ENCODE measurements at places on chromosomes 1 and 21.
A peak's percentile ranks its signal among the peaks of the same experiment; 100 is the strongest.

DNA sequence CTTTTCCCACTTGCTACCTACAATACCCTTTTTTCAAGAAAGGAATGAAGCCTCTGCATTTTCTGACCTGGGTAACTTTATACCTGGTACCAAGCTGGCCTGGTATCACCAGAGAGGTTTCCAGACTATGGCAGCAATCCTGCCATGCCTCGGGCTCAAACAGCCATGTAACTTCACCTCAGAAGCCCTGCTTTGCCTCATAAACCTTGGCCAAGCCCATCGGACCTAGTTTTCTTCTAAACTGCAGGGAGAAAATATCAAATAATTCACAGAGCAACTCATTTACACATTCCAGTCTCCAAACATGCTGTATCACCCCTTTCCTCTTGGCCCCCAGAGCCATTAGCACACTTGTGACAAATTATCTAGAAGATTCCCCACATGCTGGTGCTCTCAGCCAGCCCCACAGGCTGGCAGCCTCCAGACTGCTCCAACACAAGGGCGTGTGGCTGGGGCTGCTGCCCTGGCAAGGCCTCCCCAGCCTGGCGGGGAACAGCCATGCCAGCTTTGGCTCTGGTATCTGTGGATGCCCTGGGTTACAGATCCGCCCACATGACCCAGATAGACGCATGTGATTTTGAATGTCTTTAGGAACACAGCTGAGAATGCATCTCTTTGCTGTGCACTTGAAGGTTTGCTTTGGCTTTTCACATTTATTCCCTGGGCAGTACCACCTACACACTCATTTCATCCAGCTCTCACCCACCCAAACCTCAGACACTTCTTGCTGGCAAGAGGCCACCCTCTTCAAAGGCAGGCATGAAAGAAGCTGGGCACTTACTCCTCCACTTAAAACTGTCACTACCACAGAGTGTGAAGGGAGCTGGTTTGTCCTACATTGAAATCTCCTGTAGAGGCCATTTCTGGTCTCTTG is 70.0 kb upstream of the BCAR3 start:
- H3K4me3 ChIP-seq: no peak overlapping the region
- no peaks in the 10 kb centered on the region for H3K36me3 ChIP-seq
- H3K27me3 ChIP-seq: no peaks in the 10 kb centered on the region

- no peak overlapping the region for H3K27ac ChIP-seq
- peaks cover 8% of the 10 kb centered on the region for H3K36me3 ChIP-seq
- no peaks in the 10 kb centered on the region for H3K27me3 ChIP-seq
- no peaks in the 10 kb centered on the region for H3K4me1 ChIP-seq
These were observed 14.1 kb downstream of the DYRK3 start for GRCh38 chr1:206649261-206649921.

DNA sequence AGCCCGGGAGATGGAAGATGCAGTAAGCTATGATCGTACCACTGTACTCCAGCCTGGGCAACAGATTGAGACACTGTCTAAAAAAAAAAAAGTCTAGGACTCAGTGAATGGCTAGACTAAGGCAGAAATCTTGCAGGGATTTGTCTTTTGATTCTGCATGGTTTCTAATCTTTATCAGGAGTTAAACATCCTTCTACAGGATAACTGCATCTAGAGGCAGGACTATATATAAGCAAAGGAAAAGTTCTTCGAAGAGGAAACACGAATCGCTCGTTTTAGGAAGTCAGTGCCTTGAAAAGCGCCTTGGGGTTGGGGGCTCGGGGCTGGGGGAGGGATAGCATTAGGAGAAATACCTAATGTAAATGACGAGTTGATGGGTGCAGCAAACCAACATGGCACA is 602 bp upstream of the UFC1 start:
- no peaks in the 10 kb centered on the region for H3K27me3 ChIP-seq
- H3K27ac ChIP-seq: peak overlapping the region; percentile 97
- no peaks in the 10 kb centered on the region for H3K36me3 ChIP-seq

DNA sequence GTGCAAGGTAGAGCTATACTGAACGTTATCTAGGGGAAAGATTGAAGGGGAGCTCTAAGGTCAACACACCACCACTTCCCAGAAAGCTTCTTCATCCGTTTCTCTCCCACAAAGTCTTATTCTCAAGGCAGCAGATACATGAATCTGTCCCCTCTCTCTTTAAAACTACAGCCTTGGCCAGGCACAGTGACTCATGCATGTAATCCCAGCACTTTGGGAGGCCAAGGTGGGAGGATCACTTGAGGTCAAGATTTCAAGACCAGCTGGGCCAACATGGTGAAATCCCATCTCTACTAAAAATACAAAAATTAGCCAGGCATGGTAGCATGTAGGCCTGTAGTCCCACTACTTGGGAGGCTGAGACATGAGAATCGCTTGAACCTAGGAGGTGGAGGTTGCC is 8.1 kb downstream of the CYP4X1 start:
- H3K27ac ChIP-seq: peak overlapping the region; percentile 54
- H3K4me3 ChIP-seq: no peak overlapping the region
- H3K27me3 ChIP-seq: no peaks in the 10 kb centered on the region
- no peak for DNase-seq
- peaks cover 23% of the 10 kb centered on the region for H3K4me1 ChIP-seq

- no peak overlapping the region for H3K4me3 ChIP-seq
- DNase-seq: no peak
- H3K27me3 ChIP-seq: no peaks in the 10 kb centered on the region
- no peak overlapping the region for H3K27ac ChIP-seq
- peaks cover 55% of the 10 kb centered on the region for H3K4me1 ChIP-seq
These were observed 1.7 kb upstream of the C2CD2 start for GRCh38 chr21:41955516-41955915.

- H3K4me1 ChIP-seq: no peaks in the 10 kb centered on the region
- DNase-seq: no peak
- no peaks in the 10 kb centered on the region for H3K27me3 ChIP-seq
- no peak overlapping the region for H3K4me3 ChIP-seq
- no peaks in the 10 kb centered on the region for H3K36me3 ChIP-seq
These were observed 9.9 kb upstream of the RSRP1 start for GRCh38 chr1:25257196-25257595.
